ENCODE measurements at places on chromosomes 4 and X. TPM values are rescaled to one million over a fixed set of nuclear protein-coding genes. Genes with fewer than 3 reads are reported as not detected.

DNA sequence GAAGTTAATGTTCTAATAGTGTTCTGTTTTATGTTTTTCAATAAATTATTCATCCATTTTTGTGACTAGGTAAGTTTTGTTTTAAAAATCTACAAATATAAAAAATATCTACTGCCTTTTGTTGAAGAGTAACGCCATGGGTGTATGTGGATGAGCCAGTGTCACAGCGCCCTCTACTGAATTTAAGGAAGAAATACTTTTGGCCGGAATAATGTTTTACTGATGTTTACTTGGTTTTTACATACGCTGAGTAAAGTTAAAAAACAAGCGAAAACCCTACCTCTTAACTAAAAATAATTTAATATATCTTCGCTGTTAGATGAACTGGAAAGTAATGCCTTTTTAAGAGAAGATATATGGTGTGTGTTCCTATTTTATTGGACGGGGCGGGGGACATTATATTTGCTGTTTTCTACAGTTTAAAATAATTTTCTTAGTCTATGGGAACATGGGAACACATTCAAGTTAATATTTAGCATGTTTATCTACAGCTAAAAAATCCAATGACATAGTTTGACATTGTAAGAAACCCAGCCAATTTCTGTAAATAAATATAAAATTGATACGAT lies 86.1 kb downstream of the CPE start:
- no peak overlapping the region for H3K27ac ChIP-seq
- no peaks in the 10 kb centered on the region for H3K36me3 ChIP-seq
- no peaks in the 10 kb centered on the region for H3K27me3 ChIP-seq
- no peak overlapping the region for H3K4me3 ChIP-seq
- peaks cover 6% of the 10 kb centered on the region for H3K4me1 ChIP-seq

- H3K36me3 ChIP-seq, result no peaks in the 10 kb centered on the region
- no peak overlapping the region for H3K4me3 ChIP-seq
- no peaks in the 10 kb centered on the region for H3K27me3 ChIP-seq
- H3K27ac ChIP-seq, result no peak overlapping the region
These were observed 1.1 kb upstream of the FGF16 start for GRCh38 chrX:77446029-77446585.

DNA sequence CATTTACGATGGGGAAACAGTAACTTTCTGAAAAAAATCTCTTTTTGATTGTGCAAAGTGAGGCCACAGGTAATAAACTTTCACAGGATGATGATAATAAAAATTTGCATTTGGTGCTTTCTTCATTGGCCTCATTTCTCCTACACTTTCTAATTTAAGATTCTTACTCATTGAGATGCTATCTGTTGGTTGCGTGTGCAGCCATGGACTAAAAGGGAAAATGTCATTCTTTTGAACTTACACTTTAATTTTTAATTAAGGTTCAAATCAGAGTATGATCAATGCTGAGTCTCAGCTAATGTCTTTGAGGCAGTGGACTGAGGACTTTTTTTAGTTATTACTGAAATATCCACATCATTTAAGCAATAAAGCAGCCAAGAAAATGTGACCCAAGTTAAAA lies 87.6 kb downstream of the SEL1L3 start:
- H3K4me3 ChIP-seq, result no peak overlapping the region
- no peaks in the 10 kb centered on the region for H3K27me3 ChIP-seq
- DNase-seq, result no peak
- H3K4me1 ChIP-seq, result no peaks in the 10 kb centered on the region
- H3K27ac ChIP-seq, result no peak overlapping the region

- no peaks in the 10 kb centered on the region for H3K36me3 ChIP-seq
- H3K27me3 ChIP-seq, result no peaks in the 10 kb centered on the region
- H3K4me1 ChIP-seq, result peaks cover 18% of the 10 kb centered on the region
These were observed 532 bp downstream of the ZNF827 start for GRCh38 chr4:145937971-145938611.

The MAGEA10 gene
- total RNA-seq, result not detected

The PRR32 gene
- total RNA-seq, result not detected
